ENCODE measurements at places on chromosomes 5 and 9.

- DNase-seq: peak; percentile 50
Observed at GRCh38 chr9:36924071-36924470, 110.0 kb downstream of the PAX5 start.

- no peak for DNase-seq
Observed at GRCh38 chr5:94674490-94675382, 56.3 kb downstream of the SLF1 start.

- DNase-seq: no peak
Observed at GRCh38 chr5:135069895-135070657, 36.0 kb upstream of the PITX1 start.

DNA sequence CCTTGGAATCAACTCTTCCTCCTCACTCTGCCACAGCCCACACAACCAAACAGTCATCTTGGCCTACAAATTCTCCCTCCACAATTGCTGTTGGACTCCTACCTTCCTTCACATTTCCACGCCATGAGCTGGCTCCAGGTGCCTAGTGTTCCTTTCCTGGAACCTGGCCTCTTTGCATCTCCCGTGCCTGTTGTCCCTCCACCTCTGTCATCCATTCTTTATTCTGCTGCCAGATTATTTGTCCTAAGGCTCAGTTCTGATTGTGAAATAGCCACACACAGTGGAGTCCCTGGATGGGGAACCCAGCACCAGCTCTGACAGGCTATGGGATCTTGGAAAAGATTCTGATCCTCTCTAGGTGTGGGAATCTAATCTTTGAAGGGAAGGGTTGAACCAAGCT lies 109.1 kb upstream of the ANKH start:
- DNase-seq: no peak

DNA sequence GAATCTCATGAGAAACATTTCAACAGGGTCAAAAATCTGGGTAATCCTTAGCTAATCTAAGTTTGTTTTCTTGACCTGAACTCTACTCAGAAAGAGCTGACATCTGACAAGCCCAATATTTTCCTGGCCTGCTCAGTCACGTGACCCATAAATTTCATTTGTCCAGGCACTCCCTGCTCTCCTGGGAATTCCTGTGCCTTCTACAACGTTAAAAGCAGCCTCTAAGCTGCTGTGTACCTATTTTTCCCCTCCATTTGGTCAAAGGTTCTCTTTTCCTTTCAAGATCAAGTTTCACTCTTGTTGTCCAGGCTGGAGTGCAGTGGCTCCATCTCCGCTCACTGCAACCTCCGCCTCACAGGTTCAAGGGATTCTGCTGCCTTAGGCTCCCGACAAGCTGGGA lies 148.8 kb upstream of the ABCA1 start:
- no peak for DNase-seq

DNA sequence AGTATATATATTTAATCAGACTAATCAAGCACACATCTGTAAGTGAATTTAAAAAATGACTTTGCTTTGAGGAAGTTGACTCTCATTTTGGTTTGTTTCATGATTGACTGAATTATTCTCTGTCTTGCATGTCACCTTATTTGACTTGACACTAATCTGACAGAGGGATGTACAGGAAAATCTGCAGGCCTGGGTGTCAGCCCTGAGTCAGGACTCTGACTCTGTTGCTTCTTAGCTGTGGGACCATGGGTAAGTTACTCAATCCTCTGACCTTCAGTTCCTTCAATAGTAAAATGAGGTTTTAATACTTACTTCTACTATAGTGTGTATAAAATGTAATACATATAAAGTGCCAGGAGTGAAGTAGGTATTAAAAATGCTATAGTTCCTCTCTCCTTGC lies 415.9 kb downstream of the ARHGEF28 start:
- DNase-seq: no peak

- DNase-seq: no peak
Observed at GRCh38 chr5:143826951-143827444, 15.0 kb downstream of the HMHB1 start.

DNA sequence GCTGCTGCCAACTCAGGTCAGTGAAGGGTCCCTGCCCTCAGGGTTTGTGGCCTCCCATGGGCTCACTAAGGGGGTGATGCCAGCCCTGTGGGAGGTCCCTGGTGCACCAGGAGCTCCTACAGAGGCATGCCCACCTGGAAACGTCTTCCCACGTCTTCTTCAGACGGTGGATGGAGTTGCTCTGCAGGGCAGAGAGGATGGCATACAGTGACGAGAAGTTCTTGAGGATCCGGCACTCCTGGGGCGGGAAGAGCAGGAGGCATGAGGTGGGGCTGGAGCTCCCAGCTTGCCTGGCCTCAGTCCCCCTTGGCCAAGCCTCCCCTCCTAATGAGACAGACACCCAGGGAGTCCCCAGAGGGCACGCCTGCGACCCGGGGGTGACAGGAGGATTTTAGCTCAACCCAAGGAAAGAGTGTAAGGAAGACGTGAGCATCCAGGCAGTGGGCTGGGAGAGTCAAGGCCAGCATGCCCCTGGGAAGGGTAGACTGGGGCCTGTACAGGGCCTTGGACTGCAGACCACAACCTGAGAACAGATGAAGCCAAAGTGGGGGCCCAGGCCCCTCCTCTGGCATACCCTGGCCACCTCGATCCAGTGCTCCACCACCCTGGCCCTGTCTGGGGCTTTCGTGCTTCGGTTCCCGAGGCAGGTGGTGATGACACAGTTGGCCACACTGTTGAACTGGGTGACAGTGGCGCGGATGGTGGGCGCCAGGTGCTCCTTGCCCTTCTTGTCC lies 14.4 kb downstream of the RALGDS start:
- no peak for DNase-seq

- no peak for DNase-seq
Observed at GRCh38 chr9:6921315-6921714, 163.5 kb downstream of the KDM4C start.

DNA sequence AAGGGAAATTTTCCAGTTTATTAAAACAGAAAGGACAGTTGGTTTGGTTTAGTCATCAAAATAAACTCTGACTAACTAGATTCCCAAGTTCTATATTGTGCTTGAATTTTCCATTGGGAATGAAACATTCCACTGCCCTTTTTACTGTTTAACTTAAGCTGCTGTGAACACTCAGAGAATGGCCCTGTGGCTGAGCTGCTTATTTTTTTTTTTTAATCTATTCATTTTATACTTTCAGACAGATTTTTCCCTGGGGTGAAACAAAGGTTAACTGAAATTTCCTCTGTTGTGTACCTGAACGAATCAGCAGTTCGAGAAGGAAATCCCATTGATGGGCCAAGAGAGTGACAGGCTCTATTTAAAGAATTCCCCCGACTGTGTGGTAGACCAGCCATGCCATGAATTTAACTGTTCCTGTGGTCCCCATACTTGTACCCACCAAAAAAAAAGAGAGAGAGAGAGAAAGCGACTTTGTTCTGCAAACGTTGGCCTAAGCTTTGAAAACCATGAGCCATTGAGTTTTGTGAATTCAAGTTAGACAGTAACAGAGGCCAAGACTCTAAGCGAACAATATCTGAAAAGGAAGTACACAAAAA lies 138.7 kb upstream of the GRHPR start:
- DNase-seq: no peak

GRCh38 chr5:172724242-172725183 lies 46.5 kb downstream of the DUSP1 start:
- DNase-seq: no peak

- DNase-seq: no peak
Observed at GRCh38 chr5:134577022-134577795, 51.7 kb downstream of the JADE2 start.

All from glomerular endothelial cell (primary cell).